ENCODE measurements at places on chromosomes 2 and 18.

GRCh38 chr2:238406221-238406997 lies 20.3 kb upstream of the ASB1 start:
- DNase-seq = no peak

DNA sequence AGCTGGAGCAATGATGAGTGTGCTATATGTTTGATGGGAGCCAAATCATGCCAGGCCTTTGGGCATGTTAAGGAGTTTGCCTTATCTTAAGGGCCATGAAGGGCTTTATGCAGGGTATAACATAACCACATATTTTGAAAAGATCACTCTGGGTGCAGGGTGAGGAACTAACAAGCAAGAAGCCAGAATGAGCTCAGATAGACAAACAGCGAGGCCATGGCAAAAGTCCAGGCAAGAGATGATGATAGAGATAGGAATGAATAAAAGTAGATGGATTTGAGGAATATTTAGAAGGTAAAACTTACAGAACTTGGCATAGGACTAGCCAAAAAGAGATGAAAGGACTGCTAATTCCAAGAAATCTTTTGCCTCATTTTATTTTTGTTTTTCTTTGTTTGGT lies 6.7 kb downstream of the GALNT3 start:
- DNase-seq = no peak

DNA sequence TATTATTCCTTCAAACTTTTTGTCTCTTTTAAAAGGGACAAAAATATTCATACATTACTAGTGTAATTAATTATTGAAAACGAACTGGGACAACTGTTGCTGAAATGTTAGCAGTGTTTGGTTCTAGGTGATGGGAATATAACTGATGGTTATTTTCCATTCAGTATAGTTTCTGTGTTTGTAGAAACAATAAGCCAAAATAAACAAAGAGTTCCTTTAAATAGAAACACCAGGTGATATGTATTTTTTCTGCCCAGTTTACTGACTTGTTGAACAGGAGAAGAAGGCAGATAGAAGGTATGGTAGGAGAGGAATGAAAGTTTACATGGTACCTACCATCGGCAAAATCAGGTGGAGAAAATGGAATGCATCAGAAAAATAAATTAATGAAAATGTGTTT lies 74.2 kb downstream of the LYPD6B start:
- DNase-seq = no peak

GRCh38 chr2:144390424-144391020 lies 129.4 kb downstream of the ZEB2 start:
- no peak for DNase-seq

- no peak for DNase-seq
Measured at GRCh38 chr2:209946539-209946938, 55.9 kb upstream of the RPE start.

All from NCI-H1092 (cell line).